Hematopoietic multipotent progenitor cell (in vitro differentiated cells): ENCODE measurements at places on chromosomes 1 and 21.
A peak's percentile ranks its signal among the peaks of the same experiment; 100 is the strongest.

- no peak for DNase-seq
Measured at GRCh38 chr1:226691247-226691646, 47.8 kb downstream of the ITPKB start.

DNA sequence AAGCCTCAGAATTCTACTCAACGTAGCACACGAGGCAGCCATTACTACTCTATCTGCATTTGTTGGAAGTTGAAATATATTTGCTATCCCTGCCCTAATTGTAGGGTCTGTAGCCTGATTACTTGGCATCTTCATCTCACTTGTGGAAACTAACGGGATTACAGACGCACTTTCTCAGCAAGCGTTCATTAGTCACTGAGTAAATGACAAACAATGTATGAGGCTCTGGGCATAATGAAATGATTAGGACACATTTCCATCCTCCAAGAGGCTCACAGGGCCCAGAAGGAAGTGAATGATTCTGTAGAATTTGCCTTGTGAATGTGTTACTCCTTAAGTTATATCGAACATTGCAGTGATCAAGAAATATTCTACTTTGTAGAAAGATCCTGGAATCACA, 78.1 kb downstream of the KIF26B start:
- no peak for DNase-seq

GRCh38 chr1:90795431-90795830, 78.3 kb upstream of the BARHL2 start:
- no peak for DNase-seq

- no peak for DNase-seq
Measured at GRCh38 chr1:57192222-57192621, 226.4 kb upstream of the C8B start.

DNA sequence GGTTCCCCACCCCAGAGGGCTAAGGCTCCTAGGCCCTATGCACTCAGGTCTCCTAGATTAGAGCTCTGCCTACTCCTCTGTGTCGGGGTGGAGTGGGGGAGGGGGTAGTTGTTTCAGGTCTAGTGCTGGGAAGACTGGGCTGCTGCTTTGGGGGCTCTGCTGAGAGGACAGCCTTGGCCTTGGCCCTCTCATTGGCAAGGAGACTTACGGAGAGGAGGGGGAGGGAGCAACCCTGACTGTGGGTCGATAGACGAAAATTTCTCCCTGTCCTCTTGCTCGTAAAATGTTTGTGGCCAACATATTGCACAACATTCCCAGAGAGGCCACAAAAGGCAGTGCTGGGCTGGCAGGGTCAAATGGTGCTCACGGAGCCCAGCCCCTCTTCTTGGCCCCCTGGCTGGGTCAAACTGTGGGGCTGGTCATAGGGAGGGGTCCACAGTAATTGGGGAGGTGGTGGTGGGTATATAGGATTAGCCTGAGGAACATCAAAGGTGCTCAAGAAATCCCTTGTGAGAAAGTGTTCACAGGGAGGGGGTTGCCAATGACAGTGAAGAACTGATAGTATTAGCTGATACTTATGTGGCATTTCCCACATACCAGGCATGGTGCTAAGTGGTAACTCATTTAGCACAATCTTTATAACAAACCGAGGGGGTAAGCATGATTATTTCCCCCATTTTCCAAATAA, 8.5 kb upstream of the DMBX1 start:
- no peak for DNase-seq

- no peak for DNase-seq
Measured at GRCh38 chr1:17075470-17076255, 21.8 kb upstream of the SDHB start.

DNA sequence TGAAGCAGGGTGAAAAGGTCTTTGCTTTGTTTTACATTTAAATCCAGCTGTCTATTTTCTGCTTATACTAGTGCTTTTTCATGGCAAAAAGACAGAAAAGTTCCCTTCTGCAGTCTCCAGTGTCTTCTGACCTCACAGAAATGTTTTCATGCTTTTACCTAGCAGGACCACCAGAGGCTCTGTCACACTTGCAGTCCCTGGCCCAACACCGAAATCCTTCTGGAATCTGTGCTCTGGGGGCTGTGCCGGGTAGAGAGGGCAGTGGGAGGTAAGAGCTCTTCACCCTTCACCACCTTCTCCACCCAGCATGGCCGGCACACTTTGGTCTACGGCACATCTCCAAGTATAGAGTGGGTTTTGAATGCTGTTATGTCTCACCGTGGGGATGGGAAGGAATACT, 20.8 kb downstream of the GNAT2 start:
- no peak for DNase-seq

DNA sequence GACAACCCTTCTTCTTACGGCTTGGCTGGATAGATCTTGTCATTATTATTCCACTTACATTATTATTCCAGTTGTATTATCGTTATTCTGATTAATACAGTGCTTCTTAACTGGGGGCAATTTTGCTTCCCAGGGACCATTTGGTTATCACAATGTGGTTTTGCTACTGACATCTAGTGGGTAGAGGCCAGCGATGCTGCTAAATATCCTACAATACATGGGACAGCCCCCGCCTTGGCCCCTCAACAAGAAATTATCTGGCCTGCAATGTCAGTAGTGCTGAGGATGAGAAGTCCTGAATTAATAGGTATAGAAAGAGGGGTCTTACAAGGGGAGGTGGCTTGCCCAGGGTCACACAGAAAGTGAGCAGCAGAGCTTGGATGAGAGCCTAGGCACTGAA, 105.6 kb downstream of the PTPRU start:
- no peak for DNase-seq

DNA sequence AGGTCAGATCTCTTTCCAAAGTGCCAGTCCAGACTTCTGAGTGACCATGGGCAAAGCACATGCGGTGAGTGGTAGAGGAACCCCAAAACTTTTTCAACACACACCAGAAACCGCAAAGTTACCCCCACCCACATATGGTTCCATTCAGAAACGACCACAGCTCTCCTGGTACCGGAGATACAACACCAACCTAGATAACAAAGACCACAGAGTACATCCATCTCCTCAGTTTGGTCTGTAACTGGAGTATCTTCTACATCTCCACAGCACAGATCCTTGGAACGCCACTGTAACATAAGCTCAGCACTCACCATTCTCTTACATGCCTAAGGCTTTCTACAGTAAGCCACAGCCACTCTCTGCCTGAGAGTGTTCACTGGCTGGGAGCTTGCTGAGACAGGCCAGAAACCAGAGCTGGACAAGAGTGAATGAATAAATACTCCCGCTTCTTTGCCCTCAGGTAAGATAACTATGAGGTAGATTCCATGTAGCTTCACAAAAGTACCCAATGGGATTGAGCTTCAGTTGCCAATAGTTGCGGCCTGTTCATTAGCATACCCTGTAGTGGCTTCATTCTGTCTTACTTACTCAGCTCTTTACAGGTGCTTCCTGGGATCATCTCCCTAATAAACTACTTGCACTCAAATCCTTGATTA, 81.8 kb downstream of the SMYD3 start:
- DNase-seq = no peak

- DNase-seq = no peak
Measured at GRCh38 chr1:51289676-51290488, 40.5 kb downstream of the TTC39A start.

DNA sequence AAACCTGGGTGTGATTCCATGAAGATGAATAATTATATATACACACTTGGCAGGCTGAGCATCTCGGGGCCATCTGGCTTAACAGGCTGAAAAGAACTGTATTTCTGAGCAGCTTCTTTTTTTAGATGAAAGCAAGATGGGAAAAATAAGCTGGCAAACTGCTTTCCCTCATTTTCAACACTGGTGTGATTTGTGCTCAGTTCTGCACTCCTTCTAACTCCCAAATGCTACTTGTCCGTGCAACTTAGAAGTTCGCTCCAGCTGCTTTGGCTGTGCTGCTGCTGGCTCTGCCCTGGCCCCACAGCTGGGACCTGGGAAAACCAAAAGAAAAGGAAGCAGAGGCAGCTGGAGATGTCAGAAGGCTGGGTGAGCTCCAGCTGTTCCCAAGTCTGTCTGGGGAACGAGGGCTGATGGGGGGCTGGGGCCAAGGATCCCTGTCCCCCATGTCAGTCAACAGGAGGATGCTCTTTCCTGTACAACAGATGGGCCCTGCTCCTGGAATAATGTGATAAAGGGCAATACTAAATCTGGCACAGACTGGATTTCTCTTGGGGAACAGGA, 44.9 kb downstream of the PAFAH2 start:
- no peak for DNase-seq

- DNase-seq = no peak
Measured at GRCh38 chr1:39481289-39481688, 10.1 kb upstream of the BMP8A start.

DNA sequence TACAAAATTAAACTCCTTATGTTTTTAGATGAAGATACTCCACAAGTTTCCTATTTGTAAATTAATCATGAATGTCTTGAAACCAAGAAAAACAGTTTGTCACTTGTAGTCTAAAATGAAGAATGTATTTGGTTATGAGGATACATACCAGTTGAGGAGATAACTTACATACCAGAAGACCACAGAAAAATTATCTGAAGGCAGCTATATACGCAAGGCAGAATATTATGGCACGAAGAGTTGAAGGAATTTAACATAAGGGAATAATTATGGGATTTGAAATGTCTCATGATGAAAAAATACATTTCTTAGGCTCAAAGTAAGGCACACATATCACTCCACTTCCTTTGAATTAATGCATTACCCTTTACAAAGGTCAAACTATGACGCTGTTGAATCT, 73.3 kb downstream of the IFI44 start:
- no peak for DNase-seq

- no peak for DNase-seq
Measured at GRCh38 chr1:182602935-182603645, 1.1 kb downstream of the RGS16 start.

- DNase-seq = no peak
Measured at GRCh38 chr1:3787349-3787715, 9.0 kb downstream of the LRRC47 start.

DNA sequence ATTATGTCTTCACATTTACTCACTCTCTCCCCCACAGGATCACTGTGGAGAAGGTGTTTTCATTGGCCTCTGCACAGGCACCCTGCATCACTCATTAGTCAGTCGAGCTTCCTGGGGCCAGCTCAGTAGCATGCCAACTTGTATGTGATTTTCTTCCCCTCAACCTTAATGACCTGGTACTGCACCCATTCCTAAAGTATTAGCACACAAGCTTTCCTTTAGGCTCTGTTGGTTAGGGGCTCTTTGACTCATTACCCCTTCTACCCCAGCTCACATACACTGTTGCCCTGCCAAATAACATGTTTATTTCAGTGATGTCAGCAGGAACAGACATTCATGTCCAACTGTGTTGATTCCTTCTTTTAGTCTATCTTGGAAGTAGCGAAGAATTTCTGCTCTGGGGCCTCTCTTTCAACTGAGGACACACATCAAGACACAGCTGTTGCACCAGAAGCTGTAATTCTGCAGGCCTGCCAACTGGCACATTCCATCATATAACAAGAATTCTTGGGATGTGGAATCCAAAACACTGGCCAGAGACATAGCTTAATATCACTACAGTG, 603.5 kb upstream of the ADAMTS5 start:
- DNase-seq = no peak

DNA sequence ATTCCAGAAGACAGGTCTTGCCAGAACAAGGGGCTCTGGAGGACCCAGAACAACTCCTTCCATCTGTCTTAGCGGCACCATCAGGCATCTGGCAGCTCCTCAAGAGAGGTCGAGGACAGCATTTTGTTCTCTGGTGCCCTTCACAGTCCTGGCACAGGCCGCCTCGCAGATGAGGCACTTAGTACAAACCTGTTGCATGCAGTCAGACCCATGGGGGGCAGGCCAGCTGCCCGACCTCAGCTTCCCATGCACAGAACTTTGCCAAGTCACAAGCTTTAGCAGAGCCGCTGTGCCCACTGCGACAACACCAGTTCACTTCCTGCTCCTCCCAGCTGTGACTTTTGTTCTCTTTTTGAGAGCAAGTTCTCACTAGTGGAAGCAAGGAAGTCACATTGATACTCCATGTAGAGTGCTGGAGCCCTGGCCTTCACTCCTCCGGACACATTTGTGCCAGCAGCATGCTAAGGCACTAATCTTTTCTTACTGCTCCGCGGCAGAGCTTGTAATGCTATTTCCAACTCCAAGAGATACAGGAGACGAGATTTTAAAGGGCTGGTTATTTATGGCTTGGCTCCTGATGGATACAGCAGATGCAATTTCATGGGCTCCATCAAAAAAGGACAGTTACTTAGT, 44.6 kb downstream of the HMGB4 start:
- DNase-seq = no peak

- DNase-seq = no peak
Measured at GRCh38 chr1:188006354-188006753, 1177.6 kb downstream of the PLA2G4A start.

DNA sequence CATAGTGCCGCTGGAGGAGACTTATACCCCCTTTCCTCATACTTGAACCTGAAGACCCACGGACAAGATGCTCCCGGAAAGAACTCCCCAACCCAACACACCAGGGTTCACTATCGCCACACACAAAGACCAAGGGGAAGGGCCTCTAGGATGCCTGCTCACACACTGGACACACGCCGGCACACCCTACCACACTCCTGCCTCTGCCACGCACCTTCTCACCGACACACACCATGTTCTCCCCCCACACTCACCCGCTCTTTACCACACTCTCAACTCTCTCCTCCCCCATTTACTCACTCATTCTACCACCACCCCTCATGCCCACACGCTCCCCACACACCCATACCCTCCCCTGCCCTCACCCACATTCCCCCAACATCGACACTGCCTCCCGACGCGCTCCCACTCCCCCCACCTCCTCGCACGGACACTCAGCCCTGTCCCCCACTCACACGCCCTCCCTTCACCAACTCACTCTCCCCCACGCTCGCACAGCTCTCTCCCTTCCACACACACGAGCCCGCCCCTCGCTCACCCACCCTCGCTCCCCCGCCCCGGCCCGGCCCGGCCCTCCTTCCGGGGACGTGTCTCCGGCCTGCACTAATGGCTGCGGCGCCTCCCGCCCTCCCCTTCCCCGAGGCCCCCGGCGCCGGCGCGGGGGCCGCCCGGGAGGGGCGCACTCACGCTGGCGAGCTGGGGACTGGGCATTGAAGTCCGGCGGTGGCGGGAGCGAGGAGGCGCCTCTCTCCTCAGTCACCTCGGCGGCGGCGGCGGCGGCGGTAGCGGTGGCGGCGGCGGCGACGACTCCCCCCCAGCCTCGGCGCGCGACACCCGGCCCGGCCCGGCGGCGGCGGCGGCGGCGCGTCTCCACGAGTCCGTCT, 626 bp downstream of the PTP4A2 start:
- peak; percentile 62 for DNase-seq
